ENCODE measurements at places on chromosomes 2 and 18. TPM values are rescaled to one million over a fixed set of nuclear protein-coding genes. Genes with fewer than 3 reads are reported as not detected.

- no peaks in the 10 kb centered on the region for H3K27me3 ChIP-seq
- no peak overlapping the region for H3K27ac ChIP-seq
Measured at GRCh38 chr2:237196409-237196808, 110.7 kb downstream of the COPS8 start.

- H3K36me3 ChIP-seq, result peaks cover 13% of the 10 kb centered on the region
- peaks cover 2% of the 10 kb centered on the region for H3K27me3 ChIP-seq
- H3K4me1 ChIP-seq, result peaks cover 39% of the 10 kb centered on the region
Measured at GRCh38 chr2:179250848-179251504, 13.7 kb downstream of the SESTD1 start.

DNA sequence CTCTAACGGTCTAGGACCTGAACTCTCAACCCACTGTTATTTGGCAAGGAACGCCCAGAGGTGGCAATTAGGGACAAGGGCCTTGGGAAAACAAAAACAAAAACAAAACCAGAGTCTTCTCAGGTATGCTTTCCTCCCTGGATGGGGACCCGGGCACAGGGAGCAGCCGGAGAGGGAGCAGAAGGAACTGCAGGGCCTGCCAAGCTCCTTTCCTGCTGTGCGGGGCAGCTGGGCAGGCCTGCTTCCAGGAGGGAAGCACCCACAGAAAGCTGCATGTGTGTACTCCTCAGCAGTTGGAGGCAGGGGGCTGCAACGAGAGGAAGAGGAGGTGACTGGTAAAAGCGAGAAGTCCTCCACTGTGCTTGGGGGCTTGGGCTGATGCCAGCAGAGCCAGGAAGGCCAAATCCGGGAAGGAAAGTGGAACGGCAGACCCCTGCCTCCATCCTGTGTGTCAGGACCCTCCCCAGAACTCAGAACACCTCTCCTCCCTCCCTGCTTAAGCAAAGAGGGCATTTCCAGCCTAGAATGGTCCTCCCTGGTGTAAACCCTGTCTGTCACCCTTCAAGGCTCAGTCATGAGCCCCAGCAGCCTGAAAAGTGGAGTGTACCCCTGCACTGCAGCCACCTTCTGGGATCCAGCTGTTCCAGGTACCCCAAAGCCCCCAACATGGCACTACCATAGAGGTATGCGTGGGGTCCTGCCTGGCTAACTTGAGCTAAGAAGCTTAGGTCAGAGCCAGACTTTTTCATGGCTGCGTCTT, 56.3 kb downstream of the DNMT3A start:
- H3K36me3 ChIP-seq, result peaks cover 22% of the 10 kb centered on the region
- no peak for DNase-seq
- peak overlapping the region; percentile 73 for H3K4me3 ChIP-seq
- H3K4me1 ChIP-seq, result peaks cover 23% of the 10 kb centered on the region
- peak overlapping the region; percentile 99 for H3K27ac ChIP-seq

DNA sequence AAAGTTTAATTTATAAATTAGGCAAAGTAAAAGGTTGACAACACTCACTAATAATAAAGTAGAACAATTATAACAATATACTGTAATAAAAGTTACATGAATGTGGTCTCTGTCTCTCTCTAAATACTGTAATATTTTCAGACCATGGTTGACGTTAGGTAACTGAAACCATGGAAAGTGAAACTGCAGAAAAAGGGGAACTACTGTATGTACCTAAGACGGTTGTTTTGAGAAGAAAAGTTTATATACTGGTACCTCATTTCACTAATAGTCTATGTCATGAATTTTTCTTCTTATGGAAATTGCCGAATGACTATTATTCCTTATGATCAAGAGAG, 166.7 kb upstream of the ZNF521 start:
- no peaks in the 10 kb centered on the region for H3K36me3 ChIP-seq
- H3K27ac ChIP-seq, result no peak overlapping the region
- no peak overlapping the region for H3K4me3 ChIP-seq
- H3K4me1 ChIP-seq, result no peaks in the 10 kb centered on the region
- DNase-seq, result no peak

DNA sequence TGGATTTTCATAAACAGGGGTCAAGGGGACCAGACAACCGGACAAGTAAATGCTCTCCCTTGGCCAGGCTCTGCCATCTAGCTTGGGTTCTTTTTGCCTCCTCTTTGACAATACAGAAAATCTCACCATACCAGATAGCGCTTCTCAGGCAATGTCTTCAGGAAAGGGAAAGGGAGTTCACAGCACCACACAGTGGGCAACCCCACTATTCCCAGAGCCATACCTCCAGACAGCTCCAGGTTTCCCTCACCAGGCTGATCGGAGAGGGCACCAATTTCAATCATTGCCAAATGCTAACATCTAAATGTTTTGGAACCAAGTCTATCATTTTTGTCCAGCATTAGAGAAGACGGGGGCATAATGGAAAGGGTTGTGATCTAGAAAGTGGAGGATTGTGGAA, 28.1 kb downstream of the CCDC68 start:
- no peaks in the 10 kb centered on the region for H3K4me1 ChIP-seq
- H3K27ac ChIP-seq, result no peak overlapping the region
- no peaks in the 10 kb centered on the region for H3K36me3 ChIP-seq
- H3K4me3 ChIP-seq, result no peak overlapping the region
- no peak for DNase-seq
- H3K27me3 ChIP-seq, result peaks cover 6% of the 10 kb centered on the region

- no peak overlapping the region for H3K27ac ChIP-seq
- peaks cover 6% of the 10 kb centered on the region for H3K27me3 ChIP-seq
- DNase-seq, result no peak
- H3K4me1 ChIP-seq, result no peaks in the 10 kb centered on the region
Measured at GRCh38 chr18:45793264-45793965, 32.1 kb upstream of the SIGLEC15 start.

The TNFAIP6 gene
- total RNA-seq, result not detected

Measured in activated naive CD8-positive, alpha-beta T cell treated with anti-CD3 and anti-CD28 coated beads, Interleukin-2, amount 10 ng/mL, durations not matched to agents 7 days and 5 days (primary cell).